ENCODE measurements at places on chromosomes 5 and 9.

DNA sequence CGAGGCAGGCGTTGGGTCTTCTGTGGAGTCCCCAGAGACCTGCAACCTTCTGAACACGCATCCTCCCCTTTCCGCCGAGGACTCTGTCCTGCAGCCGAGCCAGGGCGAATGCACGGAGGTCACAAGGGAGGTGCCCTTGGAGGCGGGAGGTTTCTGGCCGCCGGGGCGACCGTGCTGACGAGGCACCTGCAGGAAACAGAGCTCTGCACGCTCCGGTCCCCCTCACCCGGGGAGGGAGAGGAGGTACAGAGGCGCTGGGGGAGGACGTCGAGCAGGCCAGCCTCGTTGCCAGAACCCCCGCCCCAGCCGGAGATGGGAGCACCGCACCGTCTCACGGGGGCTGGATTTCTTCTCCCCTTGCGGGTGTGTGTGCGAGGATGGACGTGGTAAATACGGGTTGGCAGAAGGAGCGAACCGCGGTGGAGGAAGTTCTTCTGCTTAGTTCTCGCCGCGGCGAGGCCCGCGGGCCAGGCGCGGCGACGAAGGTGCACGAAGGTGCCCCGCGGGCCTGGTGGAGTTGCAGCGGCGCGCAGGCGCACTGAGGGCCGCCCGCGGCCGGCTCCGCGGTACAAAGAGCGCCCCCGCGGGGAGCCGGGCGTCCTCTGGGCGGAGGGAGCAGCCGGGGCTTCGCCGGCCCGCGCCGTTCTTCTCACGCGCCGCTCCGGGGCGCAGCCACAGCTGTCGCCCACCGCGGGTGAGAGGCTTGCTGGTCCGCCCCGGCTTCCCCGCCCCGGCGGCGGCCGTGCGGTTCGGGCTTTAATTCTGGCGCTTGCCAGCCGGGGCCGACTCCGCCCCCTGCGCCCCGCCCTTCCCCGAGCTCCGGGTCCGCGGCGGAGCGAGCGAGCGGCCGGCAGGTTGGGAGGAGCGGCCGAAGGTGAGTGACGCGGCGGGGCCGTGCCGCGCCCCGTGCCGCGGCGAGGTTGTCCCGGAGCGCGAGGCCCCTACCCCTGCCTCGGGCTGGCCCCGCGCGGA is 289.5 kb downstream of the DOCK8 start:
- DNase-seq: no peak

DNA sequence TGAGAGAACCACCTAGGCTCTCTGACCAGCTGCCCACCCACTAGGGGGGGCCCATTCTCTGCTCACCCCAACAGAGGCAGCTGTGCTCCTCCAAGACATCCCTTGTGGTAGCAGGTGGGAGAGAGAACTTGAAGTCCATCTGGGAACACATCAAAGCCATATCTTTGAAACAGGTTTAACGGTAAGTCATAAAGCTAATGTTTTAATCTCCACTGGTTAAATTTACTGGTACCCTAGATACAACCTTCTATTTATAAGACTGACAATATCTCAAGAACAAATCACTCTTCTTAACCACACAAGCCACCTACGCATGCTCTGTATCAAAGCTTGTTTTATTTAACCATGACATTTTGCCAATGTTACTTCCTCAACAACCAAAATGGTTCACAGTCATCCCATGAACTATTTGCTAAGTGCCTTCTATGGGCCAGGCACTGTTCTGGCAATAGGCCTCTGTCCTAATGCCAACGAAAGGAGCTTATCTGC is 20.4 kb downstream of the AUH start:
- DNase-seq: no peak

GRCh38 chr5:150431574-150431973 is 18.0 kb downstream of the RPS14 start:
- no peak for DNase-seq

- peak; percentile 19 for DNase-seq
Measured at GRCh38 chr5:150410524-150411244, 2.0 kb downstream of the CD74 start.

DNA sequence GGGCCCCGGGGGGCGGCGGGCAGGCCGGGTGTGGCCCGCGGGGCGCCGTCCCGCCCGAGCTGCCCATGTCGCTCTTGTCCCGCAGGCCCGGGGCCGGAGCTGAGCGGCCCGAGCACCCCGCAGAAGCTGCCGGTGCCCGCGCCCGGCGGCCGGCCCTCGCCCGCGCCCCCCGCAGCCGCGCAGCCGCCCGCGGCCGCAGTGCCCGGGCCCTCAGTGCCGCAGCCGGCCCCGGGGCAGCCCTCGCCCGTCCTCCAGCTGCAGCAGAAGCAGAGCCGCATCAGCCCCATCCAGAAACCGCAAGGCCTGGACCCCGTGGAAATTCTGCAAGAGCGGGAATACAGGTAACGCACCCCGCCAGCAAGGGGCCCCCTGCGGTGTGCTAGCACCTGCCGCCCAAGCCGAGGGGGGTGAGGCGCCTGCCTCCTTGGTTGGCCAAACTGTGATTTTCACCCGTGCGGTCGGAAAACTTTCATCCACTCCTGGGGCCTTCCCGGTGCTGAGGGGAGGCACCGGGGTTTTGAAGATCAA is 32.1 kb downstream of the SMARCA2 start:
- DNase-seq: no peak

- no peak for DNase-seq
Measured at GRCh38 chr5:123036391-123037103, at the start of gene PPIC. PPIC (minus strand) TSS chr5:123036725; CDS start chr5:123036625, 100 bp downstream.

DNA sequence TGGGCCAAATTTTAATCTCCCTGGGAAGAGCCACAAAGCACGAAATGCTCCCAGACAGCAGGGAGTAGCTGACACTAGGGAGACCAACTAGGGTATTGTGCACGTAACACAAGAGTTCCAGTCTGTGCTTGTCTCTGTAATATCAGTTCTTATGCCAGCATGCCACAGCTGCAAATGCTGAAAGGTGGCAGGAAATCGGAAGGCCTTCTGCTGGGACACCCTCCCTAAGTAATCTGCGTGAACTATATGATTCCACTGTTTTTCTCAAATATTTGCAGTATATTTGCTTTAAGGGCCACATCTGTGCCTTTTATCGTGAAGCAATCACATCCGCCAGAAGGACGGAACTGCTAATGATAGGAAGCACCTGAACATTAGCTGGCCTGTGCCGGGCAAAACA is 12.6 kb downstream of the VLDLR start:
- no peak for DNase-seq
